ENCODE measurements at places on chromosomes 13 and 19.

DNA sequence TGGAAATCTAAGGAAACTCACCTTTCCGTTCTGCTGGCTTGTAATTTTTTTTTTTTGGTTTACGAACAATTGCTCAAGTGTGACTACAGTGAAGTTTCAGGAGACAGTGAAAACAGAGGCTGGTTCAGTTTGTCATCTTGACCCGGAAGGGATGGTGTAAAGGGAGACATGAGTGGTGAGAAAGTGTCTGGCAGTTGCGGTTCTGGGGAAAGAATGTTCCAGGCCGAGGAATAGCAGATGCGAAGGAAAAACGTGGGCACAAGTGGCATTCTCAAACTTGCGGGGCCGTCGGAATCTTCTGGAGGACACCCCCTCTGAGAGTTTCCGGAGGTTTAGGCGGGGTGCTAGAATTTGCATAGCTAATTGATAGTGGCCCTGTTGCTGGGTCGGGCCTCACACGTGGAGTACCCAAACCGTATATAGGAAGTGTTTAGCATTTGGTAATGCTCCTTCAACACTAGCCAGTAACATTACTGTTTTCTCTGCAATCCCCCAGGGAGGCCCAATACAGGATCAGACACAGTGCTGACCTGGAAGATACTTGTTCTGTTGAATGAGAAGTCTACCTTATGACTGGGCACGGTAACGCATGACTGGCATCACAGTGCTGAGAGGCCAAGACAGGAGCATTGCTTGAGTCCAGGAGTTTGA is 2.8 kb upstream of the TNFSF9 start:
- no peak for DNase-seq

DNA sequence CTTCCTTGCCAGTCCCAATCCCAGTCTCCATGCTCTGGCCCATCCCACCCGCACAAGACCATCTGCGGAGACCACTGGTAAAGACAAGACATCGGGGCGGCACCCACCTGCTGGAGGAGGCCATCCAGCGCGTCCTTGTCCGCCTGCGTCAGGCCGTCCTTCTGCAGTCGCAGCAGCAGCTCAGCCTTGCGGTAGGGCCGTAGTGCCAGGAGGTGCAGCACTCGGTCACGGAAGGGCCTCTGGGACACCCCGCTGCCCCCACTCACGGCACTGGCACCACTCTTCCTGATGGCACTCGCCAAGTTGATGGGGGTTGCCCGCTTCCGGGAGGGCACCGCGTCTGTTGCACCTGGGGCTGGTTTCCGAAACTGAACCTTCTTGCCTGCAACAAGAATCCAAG is 23.5 kb upstream of the ISYNA1 start:
- no peak for DNase-seq

DNA sequence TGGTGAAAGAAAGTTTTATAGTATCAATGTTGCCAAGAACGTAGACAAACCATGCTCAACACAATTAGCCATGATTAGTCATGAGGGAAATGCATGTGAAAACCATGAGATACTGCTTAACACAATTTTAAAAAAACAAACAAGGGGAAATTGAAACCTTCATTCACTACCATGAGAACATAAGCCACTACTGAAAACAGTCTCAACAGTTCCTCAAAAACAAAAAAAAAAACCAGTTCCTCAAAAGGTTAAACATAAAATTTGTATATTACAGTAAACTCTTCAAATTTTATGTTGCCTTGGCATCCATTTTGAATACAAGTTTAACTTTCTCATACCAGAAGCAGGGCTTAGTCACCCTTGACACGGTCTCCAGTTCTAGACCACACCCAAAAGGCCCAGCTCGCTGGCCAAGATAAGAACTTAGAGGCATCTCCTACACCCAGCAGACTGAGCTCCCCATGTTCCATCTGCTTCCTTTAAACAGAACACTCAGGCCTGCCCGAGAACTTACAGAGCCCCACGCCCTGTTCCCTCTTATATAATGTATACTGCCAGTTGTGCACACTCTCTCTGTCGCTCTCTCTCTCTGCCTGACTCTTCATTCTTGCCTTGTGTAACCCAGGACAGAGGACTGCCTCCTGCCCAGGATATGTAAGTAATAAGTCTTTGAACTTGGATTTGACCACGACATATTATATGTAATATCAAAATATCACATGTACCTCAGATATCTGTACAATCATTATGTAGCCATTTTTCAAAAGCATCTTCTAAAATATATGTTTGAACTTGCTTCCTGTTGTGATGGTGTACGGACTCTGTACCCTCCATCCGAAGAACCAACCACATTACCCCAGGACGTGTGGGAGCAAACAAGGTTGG is 67.4 kb downstream of the STK24 start:
- peak; percentile 86 for DNase-seq

DNA sequence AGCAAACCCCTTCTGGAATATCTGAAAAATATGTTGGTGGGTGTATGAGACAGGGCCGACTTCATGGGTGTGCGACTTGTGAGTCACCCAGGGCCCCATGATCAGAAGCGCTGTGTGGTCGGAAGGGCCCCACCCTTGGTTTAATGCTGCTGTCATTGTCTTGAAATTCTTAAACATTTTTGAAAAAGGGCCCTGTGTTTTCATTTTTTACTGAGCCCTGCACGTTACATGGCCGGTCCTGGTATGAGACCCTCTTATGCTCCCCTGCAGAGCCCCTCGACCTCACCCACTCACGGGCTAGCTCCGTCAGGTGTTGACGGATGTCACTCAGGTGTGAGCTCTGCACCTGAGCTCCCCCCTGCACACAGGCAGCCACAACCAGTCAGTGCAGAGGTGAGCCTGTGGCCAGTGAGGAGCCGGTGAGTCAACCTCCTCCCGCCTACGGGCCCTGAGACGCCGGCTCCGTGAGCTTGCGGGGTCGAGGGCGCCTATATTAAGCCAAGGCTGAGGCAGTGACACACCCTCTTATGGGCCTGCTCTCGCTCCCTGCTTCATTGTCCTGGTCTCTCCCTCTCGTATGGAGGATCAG is 27.7 kb downstream of the GADD45B start:
- DNase-seq: peak; percentile 89

GRCh38 chr19:18340990-18341868 is 831 bp downstream of the PGPEP1 start:
- peak; percentile 72 for DNase-seq

DNA sequence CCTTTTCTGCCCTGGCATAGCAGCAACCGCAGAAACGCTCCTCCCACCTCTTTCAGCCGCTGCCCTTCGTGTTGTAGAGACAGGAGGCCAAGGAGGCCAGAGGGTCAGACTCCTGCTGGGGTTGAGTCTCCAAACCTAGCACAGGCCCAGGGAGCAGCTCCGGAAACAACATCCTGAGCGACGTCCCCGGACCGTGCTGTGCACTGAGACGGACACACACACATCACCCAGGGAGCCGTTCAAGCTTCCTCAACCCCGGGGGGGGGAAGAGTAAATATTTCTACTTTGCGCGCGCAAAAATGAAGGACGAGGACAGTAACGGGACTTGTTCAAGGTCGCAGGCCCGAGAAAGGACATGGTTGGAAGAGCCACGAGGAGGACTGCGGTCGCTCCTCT is 657 bp downstream of the ZNF550 start:
- no peak for DNase-seq

DNA sequence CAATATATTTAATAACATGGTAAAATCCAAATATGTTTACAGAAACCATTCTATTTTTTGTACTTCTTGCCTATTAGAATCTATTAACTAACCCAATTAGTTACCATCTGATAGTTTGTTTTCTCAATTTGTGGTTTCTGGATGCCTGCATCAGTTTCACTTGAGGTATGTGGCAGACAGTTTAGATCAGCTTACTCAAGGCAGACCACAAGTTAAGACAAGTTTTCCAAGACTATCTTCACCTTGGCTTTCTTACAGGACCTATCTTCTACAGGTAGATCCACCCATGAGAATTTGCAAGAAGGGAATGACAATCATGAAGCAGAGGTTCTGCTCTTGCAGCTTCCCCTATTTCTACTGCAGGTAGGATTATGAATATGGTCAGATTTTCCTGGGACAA is 458.6 kb downstream of the DACH1 start:
- no peak for DNase-seq

DNA sequence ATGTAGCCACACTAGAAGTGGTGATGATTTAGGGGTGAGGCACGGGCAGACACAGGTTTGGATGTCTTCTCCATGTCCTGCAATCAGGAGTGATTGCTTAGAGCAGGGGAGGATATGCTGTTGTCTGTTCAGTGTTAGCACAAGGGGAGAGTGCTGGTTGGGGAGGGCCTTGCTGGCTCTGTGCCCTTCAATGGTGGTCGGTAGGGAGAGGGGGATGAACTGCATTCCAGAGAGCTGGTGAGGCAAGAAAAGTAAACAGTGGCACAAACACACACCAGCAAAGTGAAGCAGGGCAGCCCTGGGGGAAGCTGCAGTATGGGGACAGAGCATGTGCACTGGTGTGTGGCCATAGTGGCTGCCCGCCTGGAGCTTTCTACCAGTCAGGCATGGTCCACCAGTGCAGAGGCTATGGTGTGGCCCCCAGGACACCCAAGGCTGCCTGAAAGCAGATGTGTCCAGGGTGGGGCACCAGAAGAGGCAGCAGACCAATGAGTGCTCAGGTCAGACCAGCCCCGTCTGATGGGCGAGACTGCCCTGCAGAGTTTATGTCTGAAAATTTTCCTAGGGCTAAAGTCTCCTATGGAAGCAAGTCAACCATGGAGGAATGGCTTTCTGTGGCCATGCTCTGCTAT is 1676.9 kb downstream of the PCDH9 start:
- DNase-seq: no peak

GRCh38 chr13:40181203-40181845 is 485.1 kb downstream of the FOXO1 start:
- no peak for DNase-seq

DNA sequence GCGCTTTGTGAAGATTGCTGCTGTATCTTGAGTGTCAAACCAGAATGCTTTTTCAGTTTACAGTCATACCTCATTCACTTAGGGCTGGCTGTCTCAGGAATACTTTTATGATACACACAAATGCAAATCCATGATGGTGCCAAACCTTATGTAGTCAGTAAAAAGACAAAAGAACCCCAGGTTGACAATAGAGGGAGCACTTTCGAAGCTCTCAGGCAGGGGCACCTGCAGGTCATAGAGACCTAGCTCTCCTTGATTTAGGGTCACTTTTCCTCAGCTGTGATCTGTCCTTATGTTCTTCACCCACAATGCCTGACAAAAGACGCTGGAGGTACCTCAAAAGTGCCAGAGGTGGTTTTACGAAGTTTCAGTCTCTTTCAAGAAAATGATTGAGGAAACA is 172.2 kb downstream of the DNAJC15 start:
- DNase-seq: no peak

DNA sequence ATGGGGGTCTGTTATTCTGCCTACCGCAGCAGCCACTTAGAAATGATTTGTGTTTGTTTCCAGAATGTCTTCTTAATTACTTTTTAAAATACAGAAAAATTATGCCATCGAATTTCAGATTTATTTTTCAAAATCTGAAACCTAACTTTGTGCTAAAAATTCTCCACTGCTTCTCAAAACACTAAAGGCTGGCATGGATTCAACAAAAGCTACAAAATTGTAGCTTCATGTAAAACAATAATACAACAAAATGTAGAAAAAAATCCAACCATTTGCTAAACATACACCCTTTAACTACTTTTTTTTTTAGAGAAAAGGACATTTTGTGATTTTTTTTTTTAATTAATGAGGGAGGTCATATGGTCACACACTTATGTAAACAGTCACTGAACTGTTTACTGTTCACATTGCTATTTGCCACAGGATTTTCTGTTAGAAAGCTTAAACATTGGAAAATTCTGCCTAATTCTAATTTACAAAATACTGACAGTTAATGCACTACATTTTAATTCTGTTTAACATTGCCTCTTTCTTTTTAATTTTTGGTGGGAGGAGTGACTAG is 606.6 kb downstream of the DCT start:
- no peak for DNase-seq

GRCh38 chr19:12208221-12208620 is 45.3 kb downstream of the ZNF136 start:
- no peak for DNase-seq

DNA sequence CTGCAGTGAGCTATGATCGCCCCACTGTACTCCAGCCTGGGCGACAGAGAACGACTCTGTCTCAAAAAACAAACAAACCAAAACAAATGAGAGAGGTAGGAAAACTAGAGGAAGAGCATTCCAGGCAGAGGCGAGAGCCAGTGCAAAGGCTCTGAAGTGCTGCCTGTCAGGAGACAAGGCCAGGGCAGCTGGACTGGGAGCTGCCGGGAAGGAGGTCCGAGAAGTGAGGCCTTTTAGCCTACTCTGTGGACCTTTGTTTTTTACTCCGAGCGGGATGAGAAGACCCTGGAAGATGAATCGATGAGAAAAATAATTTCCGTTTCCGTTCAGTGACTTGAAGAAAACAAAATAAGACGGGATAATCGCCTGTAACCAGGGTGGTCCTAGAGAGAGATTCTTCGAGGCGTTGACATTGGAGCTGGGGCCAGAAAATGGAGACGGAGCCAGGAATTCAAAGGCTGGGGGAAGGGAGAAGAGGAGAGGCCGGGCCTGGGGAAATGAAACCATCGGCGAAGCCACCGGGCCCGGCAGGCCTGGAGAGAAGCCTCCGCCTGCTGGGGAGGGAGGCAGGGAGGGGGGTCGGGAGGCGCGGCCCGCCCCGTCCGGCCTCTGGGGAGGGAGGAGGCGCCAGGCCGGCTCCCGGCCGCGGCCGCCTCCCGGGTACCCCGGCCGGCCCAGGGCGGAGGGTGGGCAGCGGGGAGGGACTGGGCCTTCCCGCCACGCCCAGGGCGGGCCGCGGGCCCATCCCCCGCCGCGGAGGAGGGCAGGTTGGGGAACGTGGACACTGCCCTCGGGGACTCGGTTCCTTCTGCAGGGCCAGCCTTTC is 7.8 kb upstream of the SERTAD1 start:
- peak; percentile 33 for DNase-seq

All from CD4-positive, alpha-beta T cell treated with Interleukin-4 for 4 hours (primary cell).